ENCODE measurements at places on chromosomes 6 and 20.
A peak's percentile ranks its signal among the peaks of the same experiment; 100 is the strongest.

- peak; percentile 83 for DNase-seq
These were observed 62.5 kb downstream of the PYGB start for GRCh38 chr20:25310268-25310920.

DNA sequence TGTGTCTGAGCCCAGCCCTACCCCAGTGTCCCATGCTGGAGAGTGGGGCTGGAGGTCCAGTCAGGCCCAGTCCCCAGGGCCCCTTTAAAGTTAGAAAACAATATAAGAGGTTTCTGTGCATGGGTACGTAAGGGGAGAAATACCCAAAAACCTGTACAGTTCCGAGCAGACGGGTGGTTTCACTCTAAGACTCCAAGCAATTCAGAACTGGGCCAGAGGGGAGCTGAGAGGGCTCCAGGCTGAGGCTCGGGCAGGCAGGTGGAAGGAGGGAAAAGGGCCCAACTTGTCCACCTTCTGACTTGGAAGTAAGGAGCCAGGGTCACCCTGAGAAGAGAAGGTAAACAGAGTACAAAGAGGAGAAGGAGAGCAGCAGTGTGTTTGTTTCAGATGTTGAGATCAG, 296.0 kb downstream of the CDH4 start:
- DNase-seq = no peak

GRCh38 chr6:3318226-3318625, 59.5 kb downstream of the PSMG4 start:
- no peak for DNase-seq

DNA sequence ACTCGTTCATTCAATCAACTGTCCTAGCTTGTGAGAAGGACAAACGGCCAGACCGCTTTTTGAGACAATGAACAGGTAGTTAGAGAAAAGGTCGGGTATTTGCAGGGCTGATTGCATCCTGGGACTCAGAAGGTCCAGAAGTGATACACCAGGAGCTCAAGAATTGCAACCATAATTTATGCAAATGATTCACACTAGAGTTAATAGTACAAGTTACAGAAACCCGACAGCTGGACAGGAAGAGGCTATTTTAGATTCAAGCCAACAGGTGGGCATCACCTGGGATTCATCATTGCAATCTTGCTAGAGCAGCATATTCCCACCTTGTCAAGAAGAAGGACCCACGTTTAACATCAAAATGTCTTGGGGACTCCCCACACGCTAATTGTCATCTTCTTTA, 83.5 kb downstream of the TNFAIP3 start:
- no peak for DNase-seq

DNA sequence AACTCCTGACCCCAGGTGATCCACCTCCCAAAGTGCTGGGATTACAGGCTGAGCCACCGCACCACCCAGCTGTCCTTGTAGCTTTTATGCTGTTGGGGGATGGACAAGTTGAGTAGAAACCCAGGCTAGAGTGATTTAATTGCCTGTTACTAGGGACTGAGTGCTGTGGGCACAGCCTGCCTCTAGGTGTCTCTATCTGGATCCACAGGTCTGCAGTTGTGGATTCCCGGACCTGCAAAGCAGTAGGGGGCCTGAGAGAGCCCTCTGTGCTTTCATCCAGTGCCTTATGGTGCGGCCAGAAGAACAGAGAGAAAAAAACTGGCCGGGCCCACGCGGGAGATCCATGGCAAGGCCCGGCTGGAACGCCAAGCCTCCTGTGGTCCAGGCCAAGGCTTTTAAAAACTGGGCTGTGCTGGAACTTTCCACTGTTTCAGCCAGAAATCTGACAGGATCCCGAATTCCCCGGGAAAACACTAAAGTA, 5.2 kb downstream of the SIRPA start:
- DNase-seq = peak; percentile 72

DNA sequence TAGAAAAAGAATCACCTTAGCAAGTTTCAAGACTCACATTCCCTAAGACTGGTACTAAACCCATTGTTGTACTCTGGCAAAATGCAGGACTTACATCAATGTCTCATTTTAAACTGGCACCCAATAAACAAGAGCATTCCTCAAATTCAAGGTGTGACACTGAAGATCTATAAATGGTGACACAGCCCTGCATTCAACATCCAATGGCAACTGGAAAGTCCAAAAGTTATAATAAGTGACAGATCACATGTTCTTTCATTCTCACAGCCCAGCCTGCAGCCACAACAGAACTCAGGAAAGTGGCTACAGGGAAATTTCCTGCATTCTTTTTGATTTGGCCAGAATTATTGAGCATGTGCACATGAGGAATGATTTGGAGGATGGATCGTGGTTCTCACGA, 57.5 kb downstream of the MBOAT1 start:
- DNase-seq = no peak

- no peak for DNase-seq
These were observed 341.6 kb upstream of the JAG1 start for GRCh38 chr20:11015440-11015839.

GRCh38 chr6:137707590-137708360, 159.3 kb upstream of the TNFAIP3 start:
- DNase-seq = peak; percentile 95

GRCh38 chr6:113646701-113647100, 210.4 kb upstream of the MARCKS start:
- DNase-seq = no peak

DNA sequence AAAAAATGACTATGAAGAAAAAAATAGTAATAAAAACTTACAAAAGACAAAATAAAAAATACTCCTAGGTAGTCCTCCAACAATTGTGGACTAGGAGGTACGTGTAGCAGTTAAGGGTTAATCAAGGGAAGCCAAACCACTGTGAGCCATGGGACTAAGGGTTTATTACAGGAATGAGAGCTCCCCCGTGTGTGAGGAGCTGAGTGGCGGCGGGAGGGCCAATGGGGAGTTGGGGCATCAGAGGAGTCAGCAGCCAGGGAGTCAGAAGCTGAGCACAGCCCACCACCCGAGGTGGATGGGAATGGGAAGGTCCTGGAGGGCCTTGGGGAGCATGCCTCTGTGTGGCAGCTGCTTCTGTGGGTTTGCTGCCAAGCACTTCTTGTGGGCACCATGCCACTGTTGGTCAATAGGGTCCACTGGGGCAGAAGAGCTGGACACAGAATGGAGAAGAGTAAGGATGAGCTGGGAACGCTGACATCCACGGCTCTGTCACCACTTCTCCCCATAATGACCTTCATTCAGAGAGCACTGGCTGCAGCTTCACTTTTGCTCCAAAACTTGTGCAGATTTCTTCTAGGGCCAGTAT, 373.3 kb downstream of the CDKAL1 start:
- no peak for DNase-seq

- DNase-seq = no peak
These were observed 244.4 kb downstream of the SAMD5 start for GRCh38 chr6:147752689-147753403.

- DNase-seq = no peak
These were observed 128.0 kb upstream of the NT5E start for GRCh38 chr6:85321906-85322305.
